ENCODE measurements at places on chromosomes 13 and 19. TPM values are rescaled to one million over a fixed set of nuclear protein-coding genes. Genes with fewer than 3 reads are reported as not detected.

DNA sequence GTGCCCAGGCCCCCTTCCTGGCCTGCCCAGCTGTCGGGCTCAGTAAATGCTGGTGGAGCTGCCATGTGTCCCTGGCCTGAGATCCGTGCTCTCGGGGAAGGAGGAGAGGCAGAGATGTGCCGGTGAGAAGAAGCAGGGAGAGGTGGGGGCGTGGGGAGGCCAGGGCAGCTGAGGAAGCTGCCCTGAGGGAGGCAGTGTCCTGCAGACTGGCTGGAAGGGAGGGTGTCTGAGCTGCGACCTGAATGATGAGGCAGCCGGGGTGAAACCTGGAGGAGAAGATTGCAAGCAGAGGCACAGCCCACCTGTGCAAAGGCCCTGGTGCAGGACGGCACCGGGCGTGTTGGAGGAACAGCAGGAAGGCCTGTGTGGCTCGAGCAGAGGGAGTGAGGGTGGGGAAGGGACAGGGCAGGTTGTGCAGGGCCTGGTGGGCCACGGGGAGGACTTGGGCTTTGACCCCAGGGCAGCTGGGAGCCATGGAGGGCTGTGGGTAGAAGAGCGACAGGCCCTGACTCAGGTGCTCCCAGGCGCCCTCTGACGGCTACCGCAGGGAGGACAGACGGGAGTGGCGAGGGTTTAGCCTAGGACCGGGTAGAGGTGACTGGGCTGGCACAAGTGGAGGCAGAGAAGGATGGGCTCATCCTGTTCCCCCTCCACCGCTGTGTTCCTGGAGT, 14.0 kb upstream of the CELF5 start:
- no peak for DNase-seq

- DNase-seq: no peak
Measured at GRCh38 chr19:35657904-35658700, 8.2 kb upstream of the UPK1A start.

- DNase-seq: no peak
Measured at GRCh38 chr13:74230984-74231501, 96.8 kb upstream of the KLF12 start.

DNA sequence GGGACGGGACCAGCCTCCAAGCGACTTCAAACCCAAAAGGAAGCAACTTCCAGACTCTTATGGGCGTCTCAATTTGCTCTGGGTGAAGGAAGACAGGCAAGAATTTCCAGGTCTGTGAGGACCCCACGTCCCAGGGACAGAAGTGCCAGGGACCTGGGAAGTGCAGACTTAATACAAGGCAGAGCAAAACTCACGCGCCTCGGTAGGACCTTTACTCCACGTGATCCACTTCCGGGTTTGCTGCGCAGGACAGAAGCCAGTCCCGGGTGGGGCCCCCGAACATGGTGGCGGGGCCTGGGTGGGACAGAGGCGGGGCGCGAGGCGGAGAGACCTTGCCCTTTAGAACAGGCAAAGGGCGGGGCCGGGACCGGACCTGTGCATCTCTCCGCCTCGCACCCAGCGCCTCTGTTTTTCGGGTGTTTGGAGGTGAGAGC, 9.3 kb downstream of the ZNF611 start:
- DNase-seq: no peak

- DNase-seq: no peak
Measured at GRCh38 chr13:72317346-72318109, 409.9 kb downstream of the MZT1 start.

Gene NPAS1
- polyA plus RNA-seq: 0.64 TPM

Gene PEG3
- 1.8 TPM for polyA plus RNA-seq

Gene PALM
- polyA plus RNA-seq: 36.7 TPM
